ENCODE measurements at places on chromosomes 3 and 15. TPM values are rescaled to one million over a fixed set of nuclear protein-coding genes. Genes with fewer than 3 reads are reported as not detected.

The SHC4 gene
- total RNA-seq: 0.58 TPM

The SRGAP3 gene
- 68.6 TPM for total RNA-seq

The LMAN1L gene
- 0.35 TPM for total RNA-seq

The EHHADH gene
- 5.9 TPM for total RNA-seq

The SHQ1 gene
- 18.6 TPM for total RNA-seq

DNA sequence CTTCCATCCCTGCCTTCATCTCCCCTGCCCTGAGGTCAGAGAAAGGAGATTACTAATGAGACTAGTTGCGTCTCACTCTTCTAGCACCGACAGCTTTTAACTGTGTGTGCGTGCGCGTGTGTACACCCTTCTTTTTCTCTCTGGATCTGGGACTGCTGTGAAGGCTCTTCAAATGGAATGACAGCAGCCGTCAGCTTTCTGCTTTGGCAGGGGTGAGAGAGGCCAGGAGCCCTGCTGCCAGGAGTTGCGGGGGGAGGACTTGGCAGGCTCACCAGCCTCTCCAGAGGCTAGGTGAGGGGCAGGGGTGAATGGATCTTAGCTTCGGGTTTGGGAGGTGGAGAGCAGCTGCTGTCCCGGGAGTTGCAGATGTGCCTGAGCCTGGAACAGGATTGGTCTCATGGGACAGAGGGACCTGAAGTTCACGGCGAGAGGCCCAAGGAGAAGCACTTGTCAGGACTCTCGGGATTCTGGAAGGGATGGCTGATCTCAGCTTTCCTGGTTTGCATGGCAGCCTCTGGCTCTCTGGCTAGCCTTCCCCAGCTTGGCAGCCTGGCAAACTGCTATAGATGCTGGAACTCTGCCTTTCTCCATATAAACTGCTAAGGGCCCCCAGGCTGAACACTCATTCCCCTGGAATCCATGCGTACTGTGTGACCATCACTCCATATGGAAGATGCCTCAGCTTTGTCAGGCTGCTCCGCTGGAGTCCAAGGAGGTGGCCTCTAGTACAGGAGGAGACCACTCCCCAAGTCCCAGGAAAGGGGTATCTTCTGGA lies 16.6 kb downstream of the TEX264 start:
- no peak for DNase-seq

DNA sequence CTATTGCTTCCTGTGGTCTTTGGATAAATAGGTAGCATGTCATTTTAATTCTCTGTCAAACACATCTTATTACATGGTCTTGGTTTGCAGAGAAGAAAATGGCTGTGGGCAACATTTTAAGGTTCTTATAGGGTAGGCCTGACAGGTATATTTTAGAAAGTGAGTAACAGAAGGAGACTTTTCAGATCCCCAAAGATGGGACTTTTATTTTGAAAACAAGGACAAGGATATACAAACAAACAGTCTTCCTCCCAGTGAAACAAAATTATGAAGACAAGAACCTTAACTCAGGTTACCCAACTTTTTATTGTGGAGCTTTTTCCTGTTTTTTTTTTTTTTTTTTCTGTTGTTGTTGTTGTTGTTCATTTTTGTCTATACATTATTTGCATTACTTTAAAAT lies 916.2 kb downstream of the NTRK3 start:
- DNase-seq: no peak

- DNase-seq: no peak
These were observed 8.6 kb downstream of the PARP9 start for GRCh38 chr3:122555275-122556071.

DNA sequence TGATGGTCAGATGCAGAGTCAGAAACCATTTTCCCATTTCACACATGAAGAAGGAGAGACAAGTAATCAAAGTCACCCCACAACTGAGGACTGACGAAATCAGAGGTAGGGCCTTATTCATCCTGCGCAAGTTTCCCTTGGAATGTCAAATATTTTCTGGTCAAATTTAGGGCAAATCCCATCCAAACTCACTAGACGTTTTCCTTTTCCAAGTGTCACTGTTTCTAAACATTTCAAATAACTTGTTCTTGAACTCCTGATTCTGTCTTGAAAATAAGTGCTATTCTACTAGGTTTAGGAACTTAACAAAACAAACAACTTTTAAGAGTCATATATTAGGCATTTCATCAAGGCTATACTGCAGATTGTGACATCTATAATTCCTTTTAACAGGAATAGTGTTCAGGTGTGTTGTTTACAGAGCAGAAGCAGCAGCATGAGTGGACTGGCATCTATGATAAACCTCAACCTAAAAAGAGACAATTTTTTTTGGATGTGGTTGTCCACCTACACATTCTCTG lies 40.7 kb downstream of the SUMF1 start:
- no peak for DNase-seq
